H9 (cell line): ENCODE measurements at places on chromosomes 2 and 18. TPM values are rescaled to one million over a fixed set of nuclear protein-coding genes. Genes with fewer than 3 reads are reported as not detected.
A peak's percentile ranks its signal among the peaks of the same experiment; 100 is the strongest.

DNA sequence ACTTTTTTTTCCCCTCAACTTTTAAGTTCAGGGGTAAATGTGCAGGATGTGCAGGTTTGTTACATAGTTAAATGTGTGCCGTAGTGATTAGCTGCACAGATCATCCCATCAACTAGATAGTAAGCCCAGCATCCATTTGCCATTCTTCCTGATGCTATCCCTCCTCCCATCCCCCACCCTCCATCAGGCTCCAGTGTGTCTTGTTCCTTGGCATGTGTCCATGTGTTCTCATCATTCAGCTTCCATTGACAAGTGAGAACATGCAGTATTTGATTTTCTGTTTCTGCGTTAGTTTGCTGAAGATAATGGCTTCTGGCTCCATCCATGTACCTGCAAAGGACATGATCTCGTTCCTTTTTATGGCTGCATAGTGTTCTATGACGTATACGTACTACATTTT is 47.2 kb upstream of the STON1 start:
- DNase-seq: no peak

DNA sequence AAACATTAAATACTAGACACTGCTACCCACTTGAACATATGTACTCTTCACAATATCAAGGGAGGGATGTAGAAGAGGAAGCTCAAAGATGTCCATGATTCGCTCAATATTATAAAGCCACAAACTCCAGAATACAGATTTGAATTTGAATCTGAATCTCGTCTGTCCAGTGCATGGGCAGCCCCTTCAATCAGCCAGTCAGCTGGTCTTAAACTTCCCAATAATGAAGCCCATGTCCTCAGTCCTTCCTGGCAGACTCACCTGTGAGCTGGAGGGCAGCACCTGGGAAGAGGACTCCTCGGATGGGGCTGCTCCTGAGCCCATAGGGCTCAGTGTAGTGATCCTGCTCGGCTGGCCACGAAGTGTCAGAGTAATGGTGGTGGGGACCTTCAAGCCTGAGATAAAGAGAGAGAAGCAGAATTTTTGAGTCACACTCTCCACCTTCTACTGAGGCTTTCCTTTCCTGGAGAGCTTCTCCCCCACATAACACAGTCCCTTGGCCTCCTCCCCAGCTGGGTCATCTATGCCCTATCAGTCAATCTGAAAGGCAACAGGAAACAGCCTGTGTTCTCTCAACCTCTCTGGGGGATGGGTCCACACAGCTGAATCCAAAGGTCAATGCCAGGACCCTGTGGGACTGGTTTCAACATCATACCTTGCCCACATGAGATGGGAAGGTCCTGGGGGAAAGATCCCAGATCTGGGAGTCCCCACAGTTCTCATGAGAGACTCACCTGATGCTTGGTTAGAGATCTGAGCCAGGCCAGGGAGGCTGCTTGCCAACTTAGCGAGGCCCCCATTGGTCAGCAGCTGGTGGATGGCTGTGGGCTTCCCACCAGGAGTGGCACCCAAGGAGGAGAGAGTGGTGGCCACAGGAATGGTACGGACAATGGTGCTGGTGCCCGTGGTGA is 36.5 kb downstream of the KANSL3 start:
- no peak for DNase-seq

GRCh38 chr2:7190587-7191324 is 273.5 kb downstream of the RNF144A start:
- DNase-seq: peak; percentile 34

- DNase-seq: no peak
Measured at GRCh38 chr2:119771331-119771730, 11.6 kb downstream of the PTPN4 start.

GRCh38 chr2:175002547-175003274 is 2.5 kb downstream of the CHN1 start:
- DNase-seq: no peak

GRCh38 chr18:31120594-31120993 is 18.4 kb upstream of the DSC2 start:
- no peak for DNase-seq

GRCh38 chr18:42296723-42297122 is 341.7 kb downstream of the PIK3C3 start:
- no peak for DNase-seq

- DNase-seq: no peak
Measured at GRCh38 chr2:206276169-206276942, 1.9 kb downstream of the ZDBF2 start.

DNA sequence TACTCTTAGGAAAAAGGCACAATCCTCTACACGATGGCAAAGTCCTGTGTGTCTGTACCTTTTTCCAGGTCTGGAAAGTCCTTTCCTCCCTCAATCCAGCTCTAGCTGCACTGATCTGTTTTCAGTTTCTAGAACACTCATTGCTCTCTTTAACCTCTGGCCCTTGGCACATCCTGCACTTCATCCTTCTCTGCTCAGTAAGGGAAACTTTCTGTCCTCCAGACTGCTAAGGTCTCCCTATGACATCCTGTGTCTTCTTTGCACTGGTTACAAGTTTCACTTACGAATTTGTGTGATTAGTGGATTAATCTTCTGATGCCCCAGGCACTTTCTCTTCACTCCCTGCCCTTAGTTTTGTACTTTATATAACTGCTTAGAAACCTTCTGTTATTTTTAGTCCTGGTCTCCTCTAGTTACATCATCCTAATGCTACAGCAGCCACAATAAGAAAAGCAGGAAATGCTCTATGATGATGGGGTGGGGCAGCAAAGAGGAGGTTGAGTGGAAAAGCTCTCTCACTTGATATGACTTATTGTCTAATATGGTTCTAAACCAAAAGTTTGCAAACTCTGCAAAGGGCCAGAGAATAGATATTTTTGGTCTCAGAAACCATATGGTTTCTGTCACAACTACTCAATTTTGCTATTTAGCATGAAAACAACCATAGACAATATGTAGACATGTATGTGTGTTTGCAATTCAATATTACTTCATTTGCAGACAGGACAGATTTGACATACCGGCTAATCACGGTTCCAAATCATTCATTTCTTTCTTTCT is 568.2 kb downstream of the THSD7B start:
- no peak for DNase-seq

DNA sequence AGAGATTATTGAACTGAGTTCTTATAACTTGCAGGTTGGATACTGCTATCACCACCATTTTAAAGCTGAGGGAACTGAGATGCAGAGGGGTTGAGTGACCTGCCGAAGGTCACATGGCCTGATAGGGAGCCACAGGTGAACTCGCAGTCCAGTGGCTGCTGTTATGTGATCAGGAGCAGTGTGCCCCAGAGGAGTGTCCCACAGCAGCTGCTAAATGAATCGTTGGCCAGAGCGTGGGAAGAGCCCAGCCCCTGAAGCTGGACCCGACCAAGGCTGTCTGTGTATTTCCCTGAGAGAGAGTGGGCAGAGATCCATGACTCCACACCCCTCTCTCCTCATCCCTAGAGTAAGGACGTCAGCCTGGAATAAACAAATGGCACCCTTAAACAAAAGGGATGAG is 26.7 kb upstream of the PRLH start:
- no peak for DNase-seq

GRCh38 chr2:191030521-191031154 is 16.7 kb upstream of the STAT1 start:
- no peak for DNase-seq

DNA sequence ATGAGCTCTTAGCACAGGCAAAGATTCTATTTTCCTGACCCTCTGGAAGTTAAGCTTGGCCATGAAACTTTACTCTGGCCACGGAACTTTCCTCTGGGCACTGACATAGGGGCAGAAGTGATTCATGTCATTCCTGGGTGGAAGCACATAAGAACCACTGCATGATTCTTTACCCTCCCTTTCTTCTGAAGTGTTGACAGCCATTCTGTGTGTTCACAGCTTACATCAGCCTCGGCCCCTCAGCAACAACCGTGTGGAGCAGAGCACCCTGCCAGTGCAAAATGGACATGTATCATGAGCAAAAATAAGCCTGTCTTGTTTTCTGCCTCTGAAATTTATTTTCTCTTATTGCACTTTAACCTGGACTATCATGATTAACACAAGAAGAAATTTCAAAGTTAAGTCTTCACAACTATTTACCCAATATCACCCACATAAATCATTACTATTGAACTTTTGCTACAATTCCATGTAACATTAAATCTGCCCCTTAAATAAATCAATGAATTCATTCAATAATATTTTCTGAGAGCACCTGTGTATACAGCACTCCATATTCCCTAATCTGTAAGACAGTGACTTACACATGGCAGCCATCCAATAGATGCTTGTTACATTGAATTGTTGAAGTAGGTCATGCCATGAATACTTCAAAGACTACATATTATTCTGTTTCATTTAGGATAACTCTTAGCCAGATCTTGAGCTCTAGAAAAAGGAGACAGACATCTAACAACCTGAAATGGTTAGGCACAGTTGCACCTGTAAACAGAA is 531.9 kb downstream of the IRS1 start:
- DNase-seq: no peak

GRCh38 chr18:24271381-24272228 is 126.0 kb downstream of the OSBPL1A start:
- peak; percentile 85 for DNase-seq

DNA sequence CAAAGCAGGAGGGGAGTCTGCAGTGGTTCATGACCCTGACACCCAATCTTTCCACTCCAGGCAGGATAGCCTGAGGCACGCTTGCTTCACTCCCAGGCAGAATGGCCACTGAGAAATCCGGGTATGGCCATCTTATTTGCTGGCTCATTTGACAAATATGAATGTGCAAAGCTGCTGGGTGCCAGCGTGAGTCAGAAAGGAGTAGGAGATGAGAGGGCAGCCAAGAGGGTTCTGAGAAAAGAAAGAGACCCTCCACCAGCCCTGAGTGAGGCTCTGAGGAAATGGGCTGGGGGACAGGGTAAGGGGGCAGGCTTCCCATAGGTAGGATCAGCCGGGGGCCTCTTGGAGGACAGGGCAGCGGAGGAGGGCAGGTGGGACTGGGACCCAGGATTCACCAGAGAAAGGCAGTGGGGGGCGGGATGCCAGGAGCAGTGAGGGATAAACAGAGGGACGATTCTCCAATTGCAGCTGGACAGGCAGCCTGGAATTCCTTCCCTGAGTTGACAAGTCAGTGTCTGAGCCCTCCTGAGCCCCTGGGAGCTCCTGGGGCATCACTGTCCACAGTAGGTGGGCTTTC is 15.2 kb downstream of the RAMP1 start:
- no peak for DNase-seq

The POLR1A gene
- total RNA-seq: 54.6 and 62.7 TPM in 2 replicates

The GPR17 gene
- total RNA-seq: 0.35 TPM in 1 of 2 replicates, not detected in the other

The UGT1A6 gene
- not detected in 2 replicates for total RNA-seq

The RNU2-63P gene
- total RNA-seq: 20.4 and 31.1 TPM in 2 replicates

The CDH2 gene
- total RNA-seq: 35.4 and 36.2 TPM in 2 replicates
